GM23338 (cell line): ENCODE measurements at places on chromosomes 2 and 18. TPM values are rescaled to one million over a fixed set of nuclear protein-coding genes. Genes with fewer than 3 reads are reported as not detected.

PDE1A gene
- 0.28 and 0.47 TPM in 2 replicates for total RNA-seq

CLEC4F gene
- not detected in 2 replicates for total RNA-seq

DYNAP gene
- 0.28 and 1.0 TPM in 2 replicates for total RNA-seq

UGT1A5 gene
- total RNA-seq, result not detected in 2 replicates

GAREM1 gene
- 5.6 and 6.0 TPM in 2 replicates for total RNA-seq

DYTN gene
- not detected in 2 replicates for total RNA-seq

IGFBP5 gene
- total RNA-seq, result 0.74 and 2.5 TPM in 2 replicates

TDRD15 gene
- 0.07 TPM in 1 of 2 replicates, not detected in the other for total RNA-seq

IRS1 gene
- total RNA-seq, result 20.4 and 26.2 TPM in 2 replicates

ST6GAL2 gene
- total RNA-seq, result 23.2 and 25.7 TPM in 2 replicates
